G401 (cell line): ENCODE measurements at places on chromosomes 7 and 10.

GRCh38 chr10:119233821-119234220 lies 26.4 kb downstream of the GRK5 start:
- DNase-seq, result no peak

GRCh38 chr7:92763636-92764423 lies 72.5 kb downstream of the CDK6 start:
- DNase-seq, result no peak

DNA sequence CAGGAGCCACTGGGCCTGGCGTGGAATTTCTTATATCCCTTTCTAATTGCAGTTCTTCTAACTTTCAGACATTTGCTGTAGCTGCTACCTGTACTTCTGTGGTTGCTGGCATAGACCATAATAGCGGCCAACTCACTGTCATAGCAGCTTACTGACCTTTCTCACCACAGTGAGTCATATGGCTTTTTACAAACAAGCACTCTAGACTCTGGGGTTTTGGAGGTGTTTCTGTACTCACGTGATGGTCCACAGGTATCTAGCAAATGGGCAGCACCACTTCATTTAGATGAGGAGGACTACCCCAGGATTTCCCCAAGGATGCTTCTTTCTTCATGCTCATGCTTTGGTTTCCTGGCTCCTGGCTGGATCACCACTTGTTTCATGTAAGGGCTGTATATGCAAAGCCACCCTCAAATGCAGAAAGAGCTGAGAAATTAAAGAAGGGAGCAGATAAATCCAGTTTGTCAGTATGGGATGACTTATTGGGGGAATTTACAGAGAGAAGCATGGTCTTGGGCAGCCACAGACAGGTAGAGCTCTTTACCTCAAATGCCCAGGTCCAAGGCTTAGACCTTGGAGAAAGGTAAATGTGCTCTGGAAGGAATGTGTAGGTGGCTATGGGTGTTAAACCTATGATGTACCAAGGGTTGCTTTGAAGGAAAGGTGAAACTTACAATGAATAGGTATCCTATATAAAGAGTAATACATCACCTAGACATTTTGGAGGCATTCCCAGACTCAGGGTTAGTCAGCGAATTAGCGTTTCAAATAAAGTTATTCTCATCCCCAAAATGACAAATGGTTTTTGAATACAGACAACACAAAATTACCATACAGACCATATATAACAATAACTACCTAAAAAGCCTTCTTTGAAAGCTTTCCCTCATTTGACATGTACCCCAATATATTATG lies 15.9 kb upstream of the SLC25A16 start:
- no peak for DNase-seq

GRCh38 chr10:100569687-100570481 lies 34.1 kb downstream of the HIF1AN start:
- DNase-seq, result no peak

- no peak for DNase-seq
These were observed 5.5 kb upstream of the OPN4 start for GRCh38 chr10:86648704-86649427.

DNA sequence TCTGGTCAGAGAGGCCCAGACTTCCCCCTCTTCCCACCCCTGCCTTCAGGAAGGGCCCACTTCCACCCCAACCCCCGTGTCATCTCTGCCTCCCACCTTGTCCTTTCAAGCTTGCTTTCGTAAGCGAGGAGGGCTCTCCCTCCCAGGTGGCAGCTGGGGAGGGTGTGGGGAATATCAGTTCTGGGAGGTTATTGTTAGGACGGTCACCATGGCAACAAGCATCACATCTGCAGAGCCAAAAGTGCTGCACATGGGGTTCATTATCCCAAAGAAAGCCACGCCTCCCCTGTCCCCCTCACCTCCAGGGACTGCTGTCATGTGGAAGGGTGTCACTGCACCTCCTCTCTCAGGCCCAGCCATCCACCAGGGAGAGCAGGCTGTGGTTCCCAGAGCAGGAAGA lies 2.6 kb upstream of the CAMK2B start:
- DNase-seq, result no peak

- no peak for DNase-seq
These were observed 45.9 kb upstream of the ARHGAP12 start for GRCh38 chr10:31974434-31975124.

- DNase-seq, result no peak
These were observed 25.5 kb downstream of the JAZF1 start for GRCh38 chr7:28155019-28155660.

GRCh38 chr10:109895095-109895818 lies 28.1 kb downstream of the XPNPEP1 start:
- peak; percentile 23 for DNase-seq

DNA sequence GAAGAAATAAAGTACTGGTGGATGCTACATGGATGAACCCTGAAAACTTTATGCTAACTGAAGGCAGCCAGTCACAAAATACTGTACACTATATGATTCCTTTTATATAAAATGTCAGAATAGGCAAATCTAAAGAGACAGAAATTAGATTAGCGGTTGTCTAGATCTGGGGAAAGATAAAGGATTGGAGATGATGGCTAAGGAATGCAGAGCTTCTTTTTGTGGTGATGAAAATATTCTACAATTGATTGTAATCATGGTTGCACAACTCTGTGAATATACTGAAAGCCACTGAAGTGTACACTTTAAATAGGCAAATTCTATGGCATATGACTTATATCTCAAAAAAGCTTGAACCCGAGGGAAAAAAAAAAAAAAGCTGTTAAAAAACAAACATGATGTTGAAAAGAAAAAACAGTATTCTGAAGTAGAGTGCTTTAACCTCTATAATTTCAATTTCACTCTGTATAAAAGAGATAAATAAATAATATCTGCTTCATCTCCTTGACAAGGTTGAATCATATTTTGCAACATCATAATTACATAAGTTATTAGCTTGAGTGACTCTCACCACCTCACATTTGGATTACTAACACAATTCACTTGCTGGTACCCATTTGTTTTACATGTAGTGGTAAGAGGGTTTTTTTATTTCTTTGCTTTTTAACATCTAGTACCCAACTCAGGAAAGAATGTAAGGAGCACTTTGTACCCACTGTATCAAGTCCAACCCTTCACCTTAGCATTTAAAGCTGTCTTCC lies 2.8 kb upstream of the GNAI1 start:
- no peak for DNase-seq

GRCh38 chr10:49090189-49090575 lies 25.1 kb downstream of the VSTM4 start:
- no peak for DNase-seq

GRCh38 chr10:19499291-19499770 lies 316.9 kb upstream of the PLXDC2 start:
- DNase-seq, result no peak

GRCh38 chr7:31772211-31772610 lies 85.2 kb downstream of the PPP1R17 start:
- no peak for DNase-seq

DNA sequence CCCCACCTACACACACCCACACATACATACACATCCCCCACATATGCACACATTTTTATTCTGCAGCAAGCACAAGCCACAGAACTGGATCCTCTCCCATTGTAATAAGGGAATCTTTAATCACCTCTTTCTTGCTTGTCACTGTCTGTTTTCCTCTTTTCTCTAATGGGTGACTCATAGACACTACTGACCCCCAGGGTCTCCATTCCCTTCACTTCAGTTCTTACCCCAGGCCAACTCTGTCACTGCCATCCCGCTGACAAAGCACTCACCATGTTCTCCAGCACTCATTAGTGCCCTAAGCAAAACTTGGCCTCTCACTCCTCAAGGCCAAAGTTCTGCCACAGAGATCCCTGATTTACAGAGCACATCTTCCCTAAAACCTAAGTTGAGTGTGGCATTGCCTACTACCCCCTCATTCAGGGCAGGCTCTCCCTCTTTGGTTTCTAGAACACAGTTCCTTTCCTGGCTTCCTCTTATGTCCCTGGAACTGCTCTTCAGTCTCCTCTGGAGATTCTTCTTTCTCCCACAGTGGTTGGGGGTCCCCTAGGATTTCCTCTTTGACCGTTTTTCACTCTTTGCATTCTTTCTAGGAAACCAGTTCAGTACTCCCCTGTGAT lies 39.6 kb upstream of the INHBA start:
- no peak for DNase-seq

GRCh38 chr7:149859369-149859768 lies 14.4 kb upstream of the ATP6V0E2 start:
- DNase-seq, result no peak

GRCh38 chr10:29761916-29762315 lies 127.1 kb upstream of the SVIL start:
- DNase-seq, result no peak
